Epithelial cell of prostate (primary cell): ENCODE measurements at places on chromosomes 1 and 21.
A peak's percentile ranks its signal among the peaks of the same experiment; 100 is the strongest.

DNA sequence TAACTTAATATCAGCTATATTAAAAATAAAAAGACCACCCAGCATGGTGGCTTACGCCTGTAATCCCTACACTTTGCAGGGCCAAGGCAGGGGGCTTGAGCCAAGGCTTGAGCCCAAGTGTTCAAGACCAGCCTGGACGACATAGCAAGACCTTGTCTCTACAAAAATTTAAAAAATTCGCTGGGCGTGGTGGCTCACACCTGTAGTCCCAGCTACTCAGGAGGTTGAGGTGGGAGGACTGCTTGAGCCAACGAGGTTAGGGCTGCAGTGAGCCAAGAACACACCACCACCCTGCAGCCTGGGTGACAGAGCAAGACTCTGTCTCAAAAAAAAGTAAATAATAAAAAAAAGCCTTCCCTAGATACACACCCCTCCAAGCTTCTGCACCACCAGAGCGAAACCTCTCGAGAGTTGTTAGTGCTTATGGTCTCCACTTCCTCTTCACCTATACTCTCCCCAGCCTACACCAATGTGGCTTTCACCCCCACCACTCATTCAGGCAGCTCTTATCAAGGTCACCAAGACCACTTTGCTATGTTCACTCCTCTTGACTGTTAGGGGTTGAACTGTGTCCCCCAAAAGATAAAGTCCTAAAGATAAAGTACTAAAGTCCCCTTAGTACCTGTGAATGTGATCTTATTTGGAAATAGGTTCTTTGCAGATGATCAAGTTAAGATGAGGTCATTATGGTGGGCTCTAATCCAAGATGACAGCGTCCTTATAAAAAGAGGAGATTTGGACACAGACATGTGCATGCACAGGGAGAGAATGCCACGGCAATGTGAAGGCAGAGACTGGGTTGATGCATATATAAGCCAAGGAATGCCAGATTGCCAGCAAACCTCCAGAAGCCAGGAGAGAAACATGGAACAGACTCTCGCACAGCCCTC is 6.8 kb upstream of the PPP1R15B start:
- no peak for DNase-seq

DNA sequence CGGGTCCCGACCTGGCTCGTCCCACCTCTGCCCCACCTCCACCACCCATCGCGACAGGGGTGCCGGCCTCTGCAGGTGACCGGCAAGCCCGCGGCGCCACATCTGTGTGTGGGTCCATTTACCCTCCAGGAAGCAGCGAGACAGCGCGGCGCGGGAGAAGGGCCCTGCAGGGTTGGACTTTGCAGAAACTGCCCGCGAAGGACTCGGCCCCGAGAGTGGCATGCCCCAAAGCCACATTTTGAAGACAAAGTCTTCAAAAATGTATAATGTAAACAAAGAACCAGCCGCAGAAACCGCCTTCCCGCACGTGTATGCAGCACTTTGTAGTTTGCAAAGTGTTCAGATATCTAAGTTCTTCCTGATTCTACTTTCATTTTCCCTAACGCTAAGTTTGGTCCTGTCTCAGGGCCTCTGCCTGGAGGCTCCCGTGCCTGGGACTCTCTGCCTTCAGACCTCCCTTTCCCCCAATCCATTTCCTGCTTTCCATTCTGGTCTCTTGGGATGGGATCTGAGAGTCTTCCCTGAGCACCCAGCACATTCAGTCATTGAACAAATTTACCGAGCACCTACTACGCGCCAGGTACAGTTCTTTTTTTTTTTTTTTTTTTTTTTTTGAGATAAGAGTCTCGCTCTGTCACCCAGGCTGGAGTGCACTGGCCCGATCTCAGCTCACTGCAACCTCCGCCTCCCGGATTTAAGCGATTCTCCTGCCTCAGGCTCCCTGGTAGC is 524 bp upstream of the TMCO4 start:
- no peak for DNase-seq

GRCh38 chr1:4734219-4734618 is 79.8 kb downstream of the AJAP1 start:
- no peak for DNase-seq

DNA sequence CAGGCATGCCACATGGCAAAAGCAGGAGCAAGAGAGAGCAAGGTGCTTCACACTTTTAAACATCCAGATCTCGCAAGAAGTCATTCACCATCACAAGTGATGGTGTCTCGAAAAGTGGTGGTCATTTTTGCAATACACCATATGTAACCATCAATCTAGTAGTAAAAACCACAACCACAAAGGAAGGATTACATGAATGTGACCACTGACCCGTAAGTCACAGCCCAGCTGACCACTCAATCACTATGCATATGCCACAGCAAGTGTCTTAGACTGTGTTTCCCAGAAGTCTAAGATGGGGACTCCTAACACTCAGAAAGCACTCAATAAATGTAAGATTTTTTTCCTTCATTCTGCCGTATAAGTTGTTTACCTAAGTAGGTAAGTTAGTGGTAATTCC is 76.9 kb downstream of the FH start:
- DNase-seq = no peak

DNA sequence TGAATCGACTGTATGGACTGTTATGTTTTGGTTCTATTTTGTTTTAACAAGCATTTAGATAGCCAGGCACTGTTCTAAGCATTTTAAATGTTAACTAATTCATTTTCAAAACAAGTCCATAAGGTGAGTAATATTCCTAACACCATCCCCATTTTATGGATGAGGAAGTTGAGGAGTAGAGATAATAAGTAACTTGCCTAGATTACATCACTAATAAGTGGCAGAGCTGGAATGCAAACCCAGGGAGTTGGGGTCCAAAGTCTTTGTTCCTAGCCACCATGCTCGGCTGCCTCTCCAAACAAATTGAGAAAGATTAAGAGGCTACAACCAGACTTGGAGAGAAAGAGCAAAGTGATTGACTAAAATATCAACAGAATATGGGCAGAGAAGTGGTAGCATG is 12.6 kb upstream of the LEPR start:
- no peak for DNase-seq

GRCh38 chr21:43910460-43910859 is 45.4 kb downstream of the AGPAT3 start:
- DNase-seq = no peak

GRCh38 chr1:115041654-115042053 is 12.0 kb downstream of the TSHB start:
- DNase-seq = no peak

- no peak for DNase-seq
These were observed 1042.2 kb upstream of the ADGRL4 start for GRCh38 chr1:80048716-80049115.

DNA sequence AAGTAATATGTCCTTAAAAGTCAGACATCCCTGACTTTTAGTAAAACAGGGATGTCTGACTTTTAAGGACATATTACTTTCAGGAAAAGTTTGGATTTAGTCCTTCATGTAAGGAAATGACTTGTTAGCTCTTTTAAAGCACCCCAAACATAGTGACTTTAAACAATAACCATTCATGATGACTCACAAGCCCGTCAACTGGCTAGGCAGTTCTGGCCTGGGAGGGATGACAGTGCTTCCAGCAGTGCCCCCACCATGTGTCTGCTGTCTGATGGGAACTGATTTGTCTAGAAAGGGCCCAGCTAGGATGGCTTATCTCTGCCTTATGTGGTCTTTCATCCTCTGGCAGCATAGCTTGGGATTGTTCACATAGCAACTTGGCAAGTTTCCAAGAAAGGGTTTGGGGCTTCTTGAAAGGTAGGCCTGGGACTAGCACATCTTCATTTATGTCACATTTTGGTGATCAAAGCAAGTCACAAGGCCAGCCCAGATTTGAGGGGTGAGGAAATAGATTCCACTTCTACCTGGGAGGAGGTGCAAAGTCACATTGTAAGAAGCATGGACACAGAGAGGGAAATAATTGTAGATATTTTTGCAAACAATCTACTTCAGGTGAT is 143.5 kb downstream of the C1orf94 start:
- no peak for DNase-seq

DNA sequence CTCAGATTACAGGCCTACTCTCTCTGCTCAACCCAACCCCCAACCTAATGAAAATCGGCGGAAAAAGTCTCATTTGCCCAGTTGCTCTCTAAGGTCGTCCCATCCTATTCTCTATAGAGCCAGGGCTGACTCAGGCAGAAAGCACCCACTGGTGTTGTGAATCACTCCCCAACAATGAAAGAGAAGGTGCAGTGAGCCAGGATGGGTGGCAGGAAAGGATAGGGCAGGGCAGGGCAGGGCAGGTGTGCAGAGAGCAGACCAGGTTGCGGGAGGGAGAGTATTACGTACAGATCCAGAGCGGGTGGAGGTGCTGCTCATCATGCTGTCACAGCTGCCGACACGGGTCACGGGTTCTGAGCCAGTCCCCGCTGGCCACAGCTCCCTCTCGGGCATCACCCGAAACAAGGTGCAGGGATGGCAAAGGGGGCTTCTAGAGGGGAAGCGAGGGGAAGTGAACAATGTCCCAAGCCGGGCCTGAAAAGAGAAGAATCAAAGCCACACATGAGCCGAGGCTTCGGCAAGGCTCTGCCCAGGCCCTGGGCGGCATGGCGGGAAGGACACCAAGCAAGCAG is 5.3 kb downstream of the C1orf116 start:
- DNase-seq = peak; percentile 94

DNA sequence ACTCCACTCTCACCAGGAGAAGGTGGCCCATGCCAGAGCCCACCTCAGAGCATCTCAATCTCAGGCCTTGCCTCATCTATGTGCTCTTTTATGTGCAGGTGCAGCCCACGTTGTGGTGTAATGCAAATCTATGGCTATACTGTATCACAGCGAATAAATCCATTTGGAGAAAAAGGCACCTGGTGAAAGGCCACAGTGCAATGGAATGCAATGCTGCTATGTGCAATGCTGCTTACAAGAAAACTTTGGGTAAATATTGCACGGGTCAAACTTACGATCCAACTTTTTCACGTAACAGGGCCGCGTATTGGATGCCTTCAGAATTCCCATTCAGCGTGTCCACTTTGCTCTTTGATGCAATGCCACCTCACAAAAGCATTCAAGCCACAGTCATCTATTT is 13.5 kb downstream of the ZBTB18 start:
- DNase-seq = no peak

DNA sequence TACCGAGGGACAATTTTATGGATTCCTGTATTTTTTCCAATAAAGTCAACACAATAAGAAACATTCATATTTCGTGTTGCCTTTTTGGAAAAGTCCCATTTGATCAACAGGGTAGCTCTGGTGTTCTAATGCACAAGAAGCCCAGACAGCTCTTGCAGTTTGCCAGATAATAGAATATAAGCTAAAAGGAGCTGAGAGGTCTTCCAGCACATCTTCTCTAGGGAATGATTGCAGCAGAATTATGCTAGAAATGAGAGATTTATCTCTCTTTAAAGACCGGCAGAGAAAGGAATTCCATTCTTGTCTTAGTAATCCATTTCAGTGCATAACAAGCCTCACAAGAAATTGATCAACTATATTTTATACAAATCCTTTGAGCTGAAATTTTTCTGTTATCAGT is 25.0 kb upstream of the DDX59 start:
- DNase-seq = no peak

DNA sequence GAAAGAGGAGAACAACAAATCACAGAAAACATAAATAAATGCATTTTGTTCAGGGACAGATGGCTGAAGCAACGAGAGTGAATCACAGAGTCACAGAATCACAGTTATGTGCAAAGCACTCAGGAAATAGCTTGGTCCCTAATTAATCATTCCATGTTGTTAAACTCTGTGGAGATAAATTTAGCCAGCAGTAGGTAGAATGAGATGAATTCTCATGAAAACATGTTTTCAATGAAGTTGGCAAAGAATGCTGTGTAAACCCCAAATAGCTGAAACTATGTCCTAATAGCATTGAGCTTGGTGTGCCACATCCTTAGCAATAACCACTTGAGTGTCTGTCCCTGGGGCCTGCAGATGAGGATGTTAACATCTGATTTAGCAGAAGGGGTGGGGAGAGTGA is 20.4 kb downstream of the LEPR start:
- no peak for DNase-seq

- DNase-seq = no peak
These were observed 30.2 kb downstream of the RABGAP1L start for GRCh38 chr1:174189428-174190062.

- DNase-seq = no peak
These were observed 1.0 kb downstream of the KCNK1 start for GRCh38 chr1:233614743-233615521.

- no peak for DNase-seq
These were observed 336.4 kb upstream of the FMN2 start for GRCh38 chr1:239755107-239755912.

GRCh38 chr1:69252696-69253095 is 315.0 kb upstream of the LRRC7 start:
- DNase-seq = no peak

DNA sequence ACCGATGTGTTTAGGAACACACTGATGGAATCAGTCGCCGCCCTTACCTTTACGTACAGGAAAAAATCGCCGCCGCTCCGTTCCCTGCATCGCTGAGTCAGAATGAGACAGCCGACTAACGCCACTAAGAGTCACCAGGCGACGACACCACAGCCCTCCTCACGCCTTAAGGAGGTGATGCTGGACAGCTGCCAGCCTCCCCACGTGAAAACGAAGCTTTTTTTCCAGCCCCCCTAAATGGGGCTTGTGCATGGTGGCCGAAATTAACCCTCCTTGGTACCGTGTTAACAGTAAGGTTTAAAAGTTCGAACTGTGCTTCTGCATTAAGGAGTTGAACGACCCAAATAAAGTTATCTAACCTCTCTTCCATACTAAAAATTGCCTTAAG is 511 bp downstream of the DNTTIP2 start:
- peak; percentile 14 for DNase-seq

DNA sequence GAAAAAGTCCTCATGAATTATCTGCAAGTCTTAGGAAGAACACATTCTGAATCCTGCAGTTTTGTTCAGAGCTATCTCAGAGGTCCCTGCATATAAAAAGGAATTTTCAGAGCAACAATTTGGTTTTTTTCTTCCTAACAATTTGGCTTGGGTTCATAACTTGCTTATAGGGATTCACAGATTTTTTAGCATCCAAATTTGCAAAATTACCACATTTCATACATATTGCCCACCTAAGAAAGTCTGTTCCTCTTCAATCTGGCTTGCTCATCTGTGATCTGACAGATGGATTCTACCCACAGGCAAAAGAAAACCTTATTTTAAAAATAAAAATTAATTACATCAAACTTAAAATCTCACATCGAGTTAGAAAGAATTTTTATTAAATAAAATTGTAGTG is 714.4 kb upstream of the NCAM2 start:
- DNase-seq = no peak

- DNase-seq = no peak
These were observed 14.7 kb downstream of the ADCY10 start for GRCh38 chr1:167899253-167899681.

- DNase-seq = no peak
These were observed 45.1 kb upstream of the DNAH14 start for GRCh38 chr1:224884361-224884801.

GRCh38 chr1:40232444-40232843 is 15.3 kb upstream of the TMCO2 start:
- DNase-seq = no peak

- DNase-seq = peak; percentile 49
These were observed 48.1 kb downstream of the ELAPOR1 start for GRCh38 chr1:109161858-109162606.
